ENCODE measurements at places on chromosomes 4 and X.

DNA sequence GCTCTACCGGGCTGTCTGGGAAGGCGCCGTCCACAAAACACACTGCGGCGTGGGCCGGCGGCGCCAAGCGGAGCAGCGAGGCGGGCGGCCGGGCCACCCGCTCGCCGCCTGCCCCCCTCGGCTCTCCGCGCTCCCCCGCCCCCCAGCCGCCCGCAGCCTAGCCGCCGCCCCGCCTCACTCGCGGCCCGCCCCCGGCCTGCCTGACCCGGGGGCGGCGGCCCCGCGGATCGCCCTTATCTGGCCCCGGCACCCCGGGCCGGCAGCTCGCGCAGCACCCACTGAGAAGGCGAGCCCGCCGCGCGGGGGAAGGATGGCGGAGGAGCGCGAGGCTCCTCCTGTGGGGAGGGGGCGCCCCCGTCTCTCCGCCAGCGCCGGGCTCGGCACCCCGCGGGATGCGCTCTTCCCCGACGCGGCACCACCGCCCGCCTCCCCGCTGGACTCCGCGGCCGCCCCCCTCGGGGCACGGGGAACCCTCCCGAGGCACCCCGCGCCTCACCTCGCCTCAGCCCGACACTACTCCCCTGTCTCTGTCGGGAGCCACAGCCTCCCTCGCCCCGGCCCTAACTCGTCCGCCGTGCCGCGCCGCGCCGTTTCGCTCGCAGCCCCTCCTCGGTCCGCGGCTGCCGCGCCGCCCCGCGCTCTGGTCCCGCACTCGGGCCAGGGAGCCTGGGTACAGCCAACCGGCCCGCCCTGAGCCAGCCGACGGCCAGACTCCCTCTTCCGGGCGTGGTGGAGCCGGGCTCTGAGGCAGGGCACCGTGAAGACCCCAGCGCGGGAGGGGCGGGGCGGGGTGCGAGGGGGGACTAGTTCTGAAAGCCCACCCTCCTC is 566 bp downstream of the ATP11C start:
- DNase-seq: peak; percentile 23

- no peak for DNase-seq
These were observed 106.7 kb downstream of the WWC2 start for GRCh38 chr4:183205709-183206108.

DNA sequence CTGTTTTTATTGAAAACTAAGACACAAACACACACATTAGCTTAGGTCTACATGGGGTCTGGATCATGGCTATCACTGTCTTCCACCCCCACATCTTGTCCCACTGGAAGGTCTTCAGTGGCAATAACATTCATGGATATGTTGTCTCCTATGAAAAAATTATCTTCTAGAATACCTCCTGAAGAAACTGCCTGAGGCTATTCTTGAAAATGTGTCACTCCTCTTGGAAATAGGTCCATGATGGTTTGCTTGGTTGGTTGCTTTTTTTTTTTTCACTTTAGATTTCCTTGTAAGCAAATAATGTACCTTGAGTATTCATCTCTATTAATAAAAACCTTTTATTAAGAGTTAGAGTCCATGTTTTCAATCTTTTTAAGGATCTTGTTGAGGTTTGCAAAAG is 195.3 kb upstream of the PDE5A start:
- no peak for DNase-seq

GRCh38 chr4:112523764-112524505 is 8.0 kb upstream of the NEUROG2 start:
- peak; percentile 66 for DNase-seq

GRCh38 chr4:112766422-112766821 is 129.5 kb downstream of the LARP7 start:
- DNase-seq: no peak

- no peak for DNase-seq
These were observed 115.7 kb upstream of the FAT1 start for GRCh38 chr4:186839122-186840037.

DNA sequence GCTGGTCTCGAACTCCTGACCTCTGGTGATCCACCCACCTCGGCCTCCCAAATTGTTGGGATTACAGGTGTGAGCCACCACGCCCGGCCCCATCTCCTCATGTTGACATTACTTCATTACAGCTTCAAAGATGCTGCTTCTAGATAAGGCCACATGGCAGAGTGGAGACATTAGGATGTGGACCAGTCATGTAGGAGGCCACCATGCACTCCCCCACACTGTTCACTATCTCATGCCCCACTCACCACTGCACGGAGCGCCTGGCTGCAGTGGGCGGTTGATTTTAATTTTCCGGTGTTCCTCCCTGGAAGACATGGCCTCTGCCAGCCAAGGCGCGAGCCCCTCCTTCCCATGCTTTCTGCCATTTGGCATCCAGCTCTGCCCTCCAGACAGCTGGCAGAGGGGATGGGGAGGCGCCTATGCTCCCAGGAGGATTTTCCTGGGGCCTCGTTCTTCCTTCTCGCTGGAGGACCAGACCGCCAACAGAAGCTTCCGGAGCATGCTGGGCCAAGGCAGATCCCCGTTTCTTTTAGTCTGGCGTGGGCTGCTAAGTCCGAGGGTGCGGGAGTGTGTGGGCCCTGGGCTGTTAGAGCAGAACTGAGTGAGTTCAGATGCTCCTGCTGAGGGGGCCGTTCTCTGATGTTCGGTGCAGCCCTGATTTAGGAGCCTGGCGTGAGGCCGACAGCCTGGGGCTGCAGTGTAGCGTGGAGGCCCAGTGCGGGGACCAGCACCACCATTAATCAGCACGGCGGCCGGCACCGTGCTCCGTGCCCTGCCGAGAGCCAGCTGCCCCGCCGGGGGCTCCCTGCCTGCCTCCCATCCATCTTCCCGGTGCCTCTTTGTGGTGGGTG is 93.1 kb downstream of the SORCS2 start:
- DNase-seq: no peak

DNA sequence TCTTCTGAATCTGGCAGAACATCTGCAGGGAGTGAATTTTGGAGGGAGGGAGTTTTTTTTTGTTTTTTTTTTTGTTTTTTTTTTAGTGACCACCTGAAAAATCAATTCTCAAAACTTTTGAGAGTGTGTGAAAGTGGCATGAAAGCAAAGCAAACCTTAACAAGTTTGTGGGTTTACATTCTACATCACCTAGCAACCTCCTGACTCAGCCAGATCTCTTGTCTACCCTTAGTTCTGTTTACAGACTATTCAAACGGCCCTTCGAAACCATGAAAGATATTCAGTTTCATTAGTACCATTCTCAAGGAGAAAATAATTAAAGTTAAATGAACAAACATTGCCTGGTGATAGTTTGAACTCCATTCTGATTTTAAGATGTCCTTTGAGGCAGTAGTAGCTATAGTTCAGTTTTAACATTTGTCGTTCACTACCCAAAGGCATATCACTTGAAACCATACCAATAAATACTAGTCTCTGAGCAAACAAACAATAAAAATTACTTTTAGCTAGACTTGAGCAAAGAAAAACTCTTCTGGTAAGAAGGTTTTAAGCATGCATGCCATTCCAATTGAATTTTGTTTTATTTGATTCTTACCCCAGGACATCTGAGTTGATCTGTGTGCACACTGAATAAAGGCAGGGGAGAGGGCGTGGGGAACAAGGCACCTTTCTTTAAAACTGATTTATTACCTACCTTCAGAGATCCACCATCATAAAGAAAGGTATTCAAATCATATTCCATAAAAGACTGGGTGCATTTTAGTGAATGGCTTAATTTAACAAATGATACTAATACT is 137.7 kb downstream of the ARX start:
- DNase-seq: no peak

DNA sequence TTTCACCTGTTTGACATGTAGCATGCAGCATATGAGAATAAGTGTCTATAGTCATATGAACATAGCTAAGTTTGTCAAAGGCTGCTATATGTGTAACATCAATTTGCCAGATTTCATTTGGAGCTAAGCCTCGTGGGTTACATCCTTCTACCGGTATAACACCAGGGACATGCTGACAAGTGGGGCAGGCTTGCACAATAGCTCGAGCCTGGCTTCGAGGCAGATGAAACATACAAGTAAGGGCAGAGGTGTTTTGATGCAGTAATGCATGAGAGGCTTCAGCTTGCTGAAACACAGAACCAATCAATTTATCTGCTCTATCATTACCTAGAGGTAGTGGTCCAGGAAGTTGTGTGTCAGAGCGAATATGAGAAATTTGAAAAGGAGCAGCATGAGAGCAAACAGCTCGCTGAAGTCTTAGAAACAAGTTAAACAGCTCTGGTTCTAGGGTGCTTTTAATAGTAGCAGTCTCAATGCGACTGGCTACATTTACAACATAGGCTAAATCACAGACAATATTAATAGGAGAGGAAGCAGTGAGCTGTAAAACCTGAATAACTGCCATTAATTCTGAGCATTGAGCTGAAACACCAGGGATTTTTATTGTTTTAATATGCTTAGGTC is 14.9 kb upstream of the UGDH start:
- no peak for DNase-seq

- peak; percentile 9 for DNase-seq
These were observed 106.1 kb downstream of the PBDC1 start for GRCh38 chrX:76279007-76279406.

GRCh38 chr4:153834901-153835300 is 46.0 kb upstream of the SFRP2 start:
- DNase-seq: no peak

- DNase-seq: no peak
These were observed 121.8 kb upstream of the ADAMTS3 start for GRCh38 chr4:72690771-72691170.

GRCh38 chr4:3437582-3437936 is 4.2 kb upstream of the HGFAC start:
- DNase-seq: no peak

- DNase-seq: no peak
These were observed 19.4 kb downstream of the NLGN3 start for GRCh38 chrX:71164071-71164470.

All from stimulated activated naive B cell treated with anti-CD40 and anti-IgM and Interleukin-4, amounts not matched to agents 10 μg/mL and 1 μg/mL and 100 μg/mL, for 72 hours (primary cell).